ENCODE measurements at places on chromosomes 5 and 9.

GRCh38 chr5:124414973-124415372, 331.5 kb downstream of the ZNF608 start:
- DNase-seq: no peak

GRCh38 chr5:82073179-82073578, 101.4 kb downstream of the ATG10 start:
- no peak for DNase-seq

GRCh38 chr9:1173211-1173610, 123.1 kb downstream of the DMRT2 start:
- DNase-seq: no peak

- no peak for DNase-seq
Measured at GRCh38 chr5:138736293-138736692, 16.9 kb upstream of the CTNNA1 start.

GRCh38 chr9:83572524-83572923, 34.3 kb upstream of the FRMD3 start:
- DNase-seq: no peak

DNA sequence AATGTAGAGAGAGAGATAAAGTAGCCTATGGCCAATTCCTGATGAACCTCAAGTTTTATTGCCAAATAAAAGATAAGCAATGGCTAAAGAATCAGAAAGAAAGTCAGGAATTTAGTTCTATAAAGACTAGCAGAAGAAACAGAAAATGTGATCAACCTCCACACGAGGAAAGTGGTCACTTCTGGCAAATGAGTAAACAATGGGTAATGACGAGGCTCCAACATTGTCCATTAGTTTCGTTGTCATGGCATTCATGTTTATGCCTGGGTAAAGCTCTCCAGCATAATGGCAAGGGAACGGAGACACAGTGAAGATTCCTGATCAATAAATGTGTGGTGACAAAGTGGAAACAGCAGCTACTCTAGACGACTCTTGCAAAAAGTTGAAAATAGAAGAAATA, 341.8 kb upstream of the CTNND2 start:
- DNase-seq: no peak

DNA sequence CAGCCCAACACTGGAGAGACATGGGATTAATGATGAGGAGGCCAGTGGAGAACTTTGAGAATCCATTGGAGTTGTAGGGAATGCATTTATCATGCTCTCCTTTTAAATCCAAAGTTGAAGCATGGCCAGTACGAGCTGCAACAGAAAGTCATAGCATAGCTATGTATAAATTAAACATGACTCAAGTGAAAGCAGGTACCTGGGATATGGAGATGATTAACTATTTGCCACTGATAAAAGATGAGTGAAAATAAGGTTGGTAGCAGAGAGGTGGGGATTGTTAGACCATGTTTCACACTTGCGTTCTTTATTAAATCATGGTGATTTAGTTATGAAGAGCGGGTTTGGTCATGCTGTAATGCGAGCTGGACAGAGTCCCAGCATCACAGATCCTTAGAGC, 189.6 kb downstream of the ARHGEF28 start:
- no peak for DNase-seq

- DNase-seq: no peak
Measured at GRCh38 chr9:8888591-8888990, 1089.0 kb upstream of the DMAC1 start.

- DNase-seq: no peak
Measured at GRCh38 chr5:54561651-54562050, 44.1 kb downstream of the SNX18 start.

DNA sequence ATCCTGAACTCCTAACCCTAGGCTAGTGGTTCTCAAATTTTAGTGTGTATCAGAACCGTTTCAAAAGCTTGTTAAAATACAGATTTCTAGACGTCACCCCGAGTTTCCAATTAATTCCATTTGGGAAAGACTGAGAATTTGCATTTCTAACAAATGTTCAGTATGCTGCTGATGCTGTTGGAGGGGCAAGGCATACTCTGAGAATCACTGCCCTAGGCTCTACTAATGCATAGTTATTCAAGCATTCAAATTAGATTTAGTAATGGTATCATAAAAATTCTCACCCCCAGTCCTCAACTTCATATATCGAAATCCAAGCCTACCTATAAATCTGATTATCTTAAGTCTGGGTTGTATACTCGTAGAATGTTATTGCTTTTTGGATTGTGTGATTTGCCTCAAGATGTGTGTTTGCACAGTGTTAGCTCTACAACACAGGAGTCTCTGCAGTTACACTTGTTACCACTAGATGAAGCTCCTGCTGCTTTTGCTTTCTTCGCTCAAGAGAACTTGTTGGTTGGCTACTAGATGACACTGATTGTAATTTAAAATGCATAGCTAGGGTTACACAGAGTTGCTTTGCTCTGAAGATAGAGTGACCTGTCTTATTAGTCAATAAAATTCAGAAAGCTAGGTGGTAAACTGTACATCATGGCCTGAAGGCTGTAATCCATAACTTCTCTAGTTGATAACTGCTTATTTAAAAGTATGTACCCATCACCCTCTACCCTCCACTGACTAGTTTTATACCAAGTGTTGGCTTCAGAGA, 7.5 kb upstream of the ERAP2 start:
- DNase-seq: no peak

- DNase-seq: no peak
Measured at GRCh38 chr5:132019337-132019736, 7.9 kb upstream of the ACSL6 start.

DNA sequence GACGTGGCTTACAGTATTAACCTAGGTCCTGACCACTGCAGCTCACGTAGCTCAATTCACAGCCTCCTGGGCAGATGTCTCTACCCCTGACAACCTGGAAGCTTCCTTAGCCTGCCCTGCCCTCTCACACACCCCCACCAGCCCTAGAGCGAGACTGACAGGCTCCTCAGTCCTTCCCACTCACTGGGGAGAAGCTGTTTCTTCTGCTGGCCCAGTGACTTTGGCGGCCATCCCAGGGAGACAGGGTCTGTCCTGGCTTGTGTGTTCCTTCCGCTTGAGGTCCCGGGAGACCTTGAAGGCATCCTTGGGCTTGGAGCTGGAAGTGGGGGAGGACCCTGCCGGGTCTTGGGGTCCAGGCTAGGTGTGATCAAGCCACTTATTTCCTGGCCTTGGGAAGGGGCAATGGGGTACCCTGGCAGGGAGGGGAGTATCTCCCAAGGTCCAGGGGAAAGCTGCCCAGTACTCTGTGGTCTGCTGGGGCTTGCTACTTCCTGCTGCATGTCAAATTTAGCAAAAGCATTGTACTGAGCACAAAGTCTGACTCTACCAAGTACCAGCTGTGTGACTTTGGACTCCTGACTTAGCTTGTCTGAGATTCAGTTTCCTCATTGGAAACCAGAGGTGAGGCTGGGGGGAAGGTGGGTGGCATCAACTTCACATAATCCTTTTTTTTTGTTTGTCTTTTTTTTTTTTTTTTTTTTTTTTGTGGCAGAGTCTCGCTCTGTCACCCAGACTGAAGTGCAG, 1.9 kb downstream of the MIGA2 start:
- no peak for DNase-seq

- no peak for DNase-seq
Measured at GRCh38 chr5:127801751-127802476, 98.7 kb downstream of the CCDC192 start.

GRCh38 chr5:57768745-57769144, 286.1 kb upstream of the ACTBL2 start:
- no peak for DNase-seq

DNA sequence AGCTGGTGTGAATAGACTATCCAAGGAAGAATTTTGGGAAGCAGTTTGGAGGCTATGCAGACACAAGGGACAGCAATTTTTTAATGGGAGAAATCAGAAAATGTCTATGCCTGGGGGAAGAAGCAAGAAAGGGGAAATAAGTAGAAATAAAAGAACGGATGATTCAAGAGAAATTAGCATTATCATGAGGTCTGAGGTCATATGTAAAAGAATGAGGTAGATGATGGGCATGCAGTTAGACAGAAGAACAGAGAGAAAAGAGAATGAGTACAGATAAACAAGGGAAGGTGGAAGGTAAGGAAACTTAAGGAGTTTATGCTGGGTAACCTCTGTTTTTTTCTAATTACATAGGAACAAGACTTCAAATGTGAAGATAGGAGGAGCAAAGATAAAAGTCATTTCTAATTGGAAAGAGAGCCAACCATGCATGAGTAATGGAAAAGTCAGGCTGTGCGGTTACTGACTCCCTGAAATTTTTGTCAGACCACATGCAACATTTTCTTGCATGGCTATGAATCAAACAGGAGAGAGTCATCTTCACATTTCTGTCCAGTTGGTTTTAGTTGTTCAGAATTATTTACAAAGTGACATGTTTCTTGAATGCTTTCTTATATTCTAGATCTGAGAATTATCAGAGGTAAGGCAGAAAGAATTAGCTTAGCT, 101.0 kb upstream of the PIK3R1 start:
- no peak for DNase-seq

- DNase-seq: no peak
Measured at GRCh38 chr5:23419115-23419514, 88.3 kb upstream of the PRDM9 start.

GRCh38 chr5:149537374-149537975, 13.8 kb downstream of the CSNK1A1 start:
- no peak for DNase-seq

DNA sequence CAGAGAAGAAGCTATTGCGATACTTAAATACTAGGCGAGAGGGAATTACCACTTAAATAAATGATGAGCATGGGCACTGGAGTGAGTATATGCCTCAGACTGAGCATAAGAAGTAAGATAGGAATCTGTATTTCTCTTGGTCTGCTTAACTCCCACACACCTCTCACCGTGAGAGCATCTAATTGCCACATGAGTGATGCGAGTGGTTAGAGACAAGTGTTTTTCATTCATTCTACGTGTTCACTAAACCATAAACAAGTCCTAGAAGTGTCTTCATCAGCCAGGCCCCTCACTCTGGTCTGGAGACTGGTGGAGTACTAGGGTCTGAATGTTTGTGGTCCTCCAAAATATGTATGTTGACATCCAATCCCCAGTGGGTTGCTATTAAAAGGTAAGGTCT, 150.2 kb upstream of the SLC12A2 start:
- DNase-seq: no peak

GRCh38 chr9:114138552-114138971, 16.8 kb upstream of the COL27A1 start:
- no peak for DNase-seq

GRCh38 chr5:7190712-7191250, 205.2 kb upstream of the ADCY2 start:
- DNase-seq: no peak

DNA sequence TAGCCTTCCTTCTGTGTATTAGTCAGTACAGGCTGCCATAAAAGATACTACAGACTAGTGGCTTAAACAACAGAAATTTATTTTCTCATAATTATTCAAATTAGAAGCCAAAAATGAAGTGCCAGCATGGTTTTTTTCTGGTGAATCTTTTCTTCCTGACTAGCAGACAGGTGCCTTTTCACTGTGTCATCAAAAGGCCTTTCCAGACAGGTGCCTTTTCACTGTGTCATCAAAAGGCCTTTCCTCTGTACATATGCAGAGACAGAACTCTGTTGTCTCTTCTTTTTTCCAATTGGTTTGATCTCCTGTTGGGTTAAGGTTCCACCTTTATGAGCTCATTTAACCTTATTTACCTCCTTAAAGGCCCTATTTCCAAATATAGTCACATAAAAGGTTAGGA, 599.9 kb downstream of the ISL1 start:
- DNase-seq: no peak

All from stimulated activated CD8-positive, alpha-beta memory T cell treated with anti-CD3 and anti-CD28 coated beads, Interleukin-2, amount 100 ng/mL, for 1 hour (primary cell).